Peyer's patch (tissue), 4 donors: ENCODE measurements at places on chromosomes 4 and X.

GRCh38 chr4:5474756-5475155 is 233.6 kb downstream of the EVC2 start:
- DNase-seq, result no peak

- no peak for DNase-seq
These were observed 6.9 kb upstream of the TRPC3 start for GRCh38 chr4:121958777-121959176.

DNA sequence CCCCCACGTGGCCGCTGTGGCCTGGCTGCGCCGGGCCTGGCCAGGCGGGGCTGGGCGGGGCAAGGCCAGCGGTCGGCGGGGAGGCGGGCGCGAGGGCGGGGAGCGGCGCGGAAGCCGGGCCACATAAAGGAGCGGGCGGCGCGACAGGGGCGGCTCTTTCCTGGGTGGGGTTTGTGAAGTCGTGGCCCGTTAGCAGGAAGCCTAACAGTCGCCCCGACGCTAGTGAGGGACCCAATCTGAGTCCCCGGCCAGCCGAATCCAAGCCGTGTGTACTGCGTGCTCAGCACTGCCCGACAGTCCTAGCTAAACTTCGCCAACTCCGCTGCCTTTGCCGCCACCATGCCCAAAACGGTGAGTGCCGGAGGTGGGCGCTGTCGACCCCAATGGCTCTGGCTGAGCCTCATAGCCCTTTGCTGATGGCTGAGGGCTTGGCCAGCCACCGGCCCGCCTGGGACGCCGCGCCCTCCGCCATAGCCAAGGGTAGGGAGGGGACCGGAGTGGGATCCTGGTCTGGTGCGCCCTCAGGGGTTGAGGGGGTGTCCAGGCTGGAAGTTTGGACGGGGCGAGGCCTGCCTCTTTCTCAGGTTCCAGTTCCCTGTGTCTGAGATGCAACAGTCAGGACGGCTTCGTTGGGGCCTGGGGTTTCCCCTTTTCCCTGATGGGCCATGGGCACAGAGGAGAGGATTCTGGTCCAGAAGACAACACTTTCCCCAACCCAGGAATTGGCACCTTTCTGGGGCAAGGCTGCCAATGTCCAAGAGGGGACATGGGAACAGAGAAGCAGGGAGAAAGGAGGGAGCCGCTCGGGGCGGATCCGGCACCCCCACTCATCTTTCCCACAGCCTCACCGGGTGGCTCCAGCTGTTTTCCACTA is at the start of gene MSN:
TSS of gene MSN (plus strand) at position 152 of the 874 bp plus-strand sequence. CDS start at position 340, 188 bp downstream.
- DNase-seq, result peak; percentile 64

DNA sequence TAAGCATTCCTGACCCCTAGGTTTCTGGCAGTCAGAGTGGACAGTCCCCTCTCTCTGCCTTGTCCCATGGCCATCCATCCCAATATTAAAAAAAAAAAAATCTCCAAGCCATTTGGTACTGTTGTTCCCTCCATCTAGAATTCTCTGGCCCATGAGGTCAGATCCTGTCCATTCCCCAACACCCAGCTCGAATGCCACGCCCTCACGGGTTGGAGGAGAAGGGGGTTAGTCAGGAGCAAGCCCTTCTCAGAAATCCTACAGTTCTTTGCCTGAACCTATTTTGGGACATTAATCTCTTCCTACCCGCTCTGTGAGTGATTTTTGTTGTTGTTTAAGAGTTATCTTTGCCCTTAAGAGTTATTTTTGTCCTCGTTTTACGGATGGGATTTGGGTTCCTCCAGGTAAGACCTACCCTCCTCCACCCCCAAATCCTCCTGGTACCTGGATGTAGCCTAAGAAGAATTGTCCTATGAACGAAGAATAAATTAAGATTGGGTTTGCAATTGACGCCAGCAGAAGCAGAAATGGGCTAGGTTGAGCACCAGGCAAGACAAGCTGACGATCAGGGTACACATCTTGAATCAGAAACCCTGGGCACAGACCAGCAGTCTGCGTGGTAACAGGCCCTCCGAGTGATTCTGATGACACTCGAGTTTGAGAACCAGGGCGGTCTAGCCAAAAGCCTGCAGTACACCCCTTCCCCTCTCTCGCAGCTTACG is 977 bp downstream of the RNF175 start:
- no peak for DNase-seq

DNA sequence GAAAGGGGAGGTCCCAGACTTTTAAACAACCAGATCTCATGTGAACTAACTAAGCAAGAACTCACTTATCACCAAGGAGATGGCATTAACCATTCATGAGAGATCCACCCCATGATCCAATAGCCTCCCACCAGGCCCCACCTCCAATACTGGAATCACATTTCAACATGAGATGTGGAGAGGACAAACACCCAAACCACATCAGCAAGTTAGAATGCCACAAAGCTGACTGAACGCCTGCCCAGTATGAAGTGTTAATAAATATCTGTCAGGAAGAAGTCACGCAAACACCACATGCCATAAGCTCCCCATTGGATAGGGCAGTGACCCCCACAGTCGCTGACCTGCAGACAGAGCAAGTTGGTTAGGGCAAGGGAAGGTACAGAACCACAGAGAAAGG is 14.3 kb downstream of the SLC10A6 start:
- no peak for DNase-seq

GRCh38 chr4:15376594-15376993 is 51.2 kb upstream of the C1QTNF7 start:
- no peak for DNase-seq

GRCh38 chr4:31995943-31996901 is 1276.1 kb downstream of the PCDH7 start:
- no peak for DNase-seq

DNA sequence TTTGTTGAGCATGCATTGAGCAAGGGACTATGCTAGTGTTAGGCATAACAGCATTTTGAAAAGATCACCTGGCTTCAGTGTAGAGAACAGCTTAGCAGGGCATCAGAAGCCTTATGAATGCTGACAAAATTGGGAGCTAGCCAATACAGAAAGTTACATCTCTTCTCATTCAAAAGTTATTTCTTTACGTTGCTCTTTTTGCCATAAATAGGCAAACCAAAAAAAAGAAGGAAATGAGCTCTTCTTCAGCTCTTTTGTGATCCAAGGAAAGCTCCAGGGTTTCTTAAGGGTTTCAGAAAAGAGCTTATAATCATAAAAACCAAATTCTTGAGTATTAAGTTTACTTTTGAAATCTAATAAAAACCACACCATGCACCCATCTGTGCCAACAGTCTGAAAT is 35.2 kb upstream of the LNX1 start:
- no peak for DNase-seq

DNA sequence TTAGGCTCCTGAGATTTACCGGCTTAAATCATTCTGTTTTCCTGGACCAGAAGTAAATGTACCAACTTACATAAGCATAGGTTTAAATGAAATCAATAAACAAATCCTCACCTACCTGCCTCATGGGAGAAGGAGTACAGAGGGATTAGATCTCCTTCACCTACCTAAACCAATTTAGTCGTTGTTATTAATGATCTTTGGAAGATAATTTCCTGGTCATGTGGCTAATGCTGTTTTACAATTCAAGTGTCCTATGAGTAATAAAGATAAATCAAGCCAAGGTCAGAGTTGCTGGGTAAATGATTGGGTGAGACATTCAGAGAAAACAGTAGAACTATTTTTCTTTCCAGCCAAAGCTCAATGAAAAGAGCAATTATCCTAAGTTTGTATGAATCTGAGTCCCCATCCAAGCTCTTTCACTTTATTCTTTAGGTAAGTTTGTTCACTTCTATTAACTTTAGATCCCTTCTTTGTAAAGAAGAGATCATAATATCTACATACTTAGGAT is 423.0 kb upstream of the FAM241A start:
- no peak for DNase-seq
